8988T (cell line): ENCODE measurements at places on chromosomes 3 and 15.
A peak's percentile ranks its signal among the peaks of the same experiment; 100 is the strongest.

DNA sequence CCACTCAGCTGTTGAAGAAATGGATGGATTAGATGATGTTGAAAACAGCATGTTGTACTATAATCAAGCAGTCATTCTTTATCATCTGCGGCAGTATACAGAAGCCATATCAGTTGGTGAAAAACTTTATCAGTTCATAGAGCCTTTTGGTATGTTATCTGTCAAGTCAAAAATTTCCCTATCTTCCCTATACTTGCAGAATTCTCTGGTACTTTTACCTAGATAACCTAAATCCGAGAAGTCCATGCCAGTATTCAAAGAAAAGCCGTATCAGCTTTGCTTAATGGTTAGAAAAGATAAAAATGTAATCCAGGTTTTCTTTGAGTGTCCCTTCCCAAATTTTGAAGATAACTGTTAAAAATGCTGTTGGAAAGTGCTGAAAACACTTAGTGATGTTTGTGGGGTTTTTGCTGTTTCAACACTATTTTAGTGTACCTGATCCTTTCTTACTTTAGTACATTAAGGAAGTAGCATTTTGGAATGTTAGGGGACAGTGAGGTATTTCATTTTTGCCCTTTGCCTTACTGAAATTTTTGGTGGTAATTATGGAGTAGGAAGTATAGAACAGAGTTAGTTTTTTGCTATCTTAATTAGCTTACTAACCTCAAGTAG, 23.8 kb downstream of the CNOT10 start:
- DNase-seq = no peak

DNA sequence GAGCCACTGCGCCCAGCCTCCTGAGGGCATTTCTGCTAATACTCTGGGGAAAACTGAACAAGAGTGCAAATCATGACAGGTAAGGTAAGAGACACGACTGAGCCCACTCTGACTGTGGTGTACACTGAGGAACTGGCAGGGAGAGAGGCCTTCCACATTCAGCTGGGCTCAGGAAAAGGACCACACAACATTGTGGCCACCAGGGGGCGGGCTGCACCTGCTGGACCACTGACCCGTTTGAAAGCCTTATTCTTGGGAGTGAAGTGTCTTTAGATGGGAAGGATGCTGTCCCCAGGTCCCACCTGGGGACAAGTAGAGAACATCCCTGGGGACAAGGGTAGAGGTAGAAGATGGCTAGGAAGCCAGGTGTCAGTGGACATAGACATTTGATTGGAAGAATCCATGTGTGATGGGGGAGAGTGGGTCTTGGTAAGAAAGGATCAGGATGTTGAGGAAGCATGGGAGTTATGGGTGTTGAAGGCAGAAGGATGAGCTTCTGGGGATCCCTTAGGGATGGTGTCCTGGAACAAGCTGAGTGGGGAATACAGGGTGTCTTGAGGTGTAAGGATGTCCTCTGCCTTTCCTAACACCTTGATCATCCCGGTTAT, 6.2 kb upstream of the CTDSPL start:
- DNase-seq = peak; percentile 69

DNA sequence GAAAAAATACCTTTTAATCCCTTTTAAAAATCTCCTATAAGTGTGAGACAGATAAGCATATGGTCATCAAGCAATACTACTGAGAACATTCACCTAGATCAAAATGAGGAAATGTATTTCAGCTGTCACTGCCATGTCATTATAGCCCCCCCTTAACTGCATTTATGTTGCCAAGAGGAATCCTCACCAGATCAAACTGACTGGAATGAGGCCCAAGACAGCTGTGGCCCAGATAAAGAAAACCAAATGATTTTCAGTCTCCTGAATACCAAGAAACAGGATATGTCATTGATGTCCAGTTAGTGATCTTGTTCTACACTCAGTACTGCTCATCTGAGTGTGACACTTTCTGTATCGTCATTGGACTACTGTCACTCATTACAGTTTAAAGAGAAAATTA, 35.1 kb upstream of the CPB1 start:
- DNase-seq = no peak

GRCh38 chr3:170359178-170359704, 1.7 kb downstream of the SKIL start:
- no peak for DNase-seq

- no peak for DNase-seq
Observed at GRCh38 chr15:66065325-66065724, 188.2 kb downstream of the MEGF11 start.

DNA sequence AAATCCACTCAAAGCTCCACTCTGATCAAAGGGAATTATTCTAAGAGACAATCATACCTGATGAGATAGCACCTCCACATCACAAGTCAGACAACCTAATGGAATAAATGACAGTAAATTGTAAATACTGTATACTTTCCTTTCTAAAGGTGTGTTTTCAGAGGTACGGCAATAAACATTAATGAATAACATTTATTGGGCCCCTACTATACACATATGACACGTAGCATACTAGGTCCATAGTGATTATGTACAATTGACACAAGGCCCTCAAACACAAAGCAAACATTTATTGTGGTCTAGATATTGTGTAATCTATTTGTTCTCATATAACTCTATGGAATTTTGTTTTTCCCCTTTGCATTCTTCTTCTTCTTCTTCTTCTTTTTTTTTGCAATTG, 429.8 kb downstream of the FOXP1 start:
- DNase-seq = no peak

GRCh38 chr3:67118635-67119034, 120.5 kb downstream of the KBTBD8 start:
- DNase-seq = no peak

DNA sequence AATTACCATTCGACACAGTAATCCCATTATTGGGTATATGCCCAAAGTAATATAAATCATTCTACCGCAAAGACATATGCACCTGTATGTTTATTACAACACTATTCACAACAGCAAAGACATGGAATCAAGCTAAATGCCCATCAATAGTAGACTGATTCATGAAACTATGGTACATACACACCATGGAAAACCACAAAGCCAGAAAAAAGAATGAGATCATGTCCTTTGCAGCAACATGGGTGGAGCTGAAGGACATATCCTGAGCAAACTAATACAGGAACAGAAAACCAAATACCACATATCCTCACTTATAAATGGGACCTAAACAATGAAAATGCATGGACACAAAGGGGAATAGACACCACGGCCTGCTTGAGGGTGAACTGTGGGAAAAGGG, 11.1 kb upstream of the MCF2L2 start:
- DNase-seq = no peak

- DNase-seq = no peak
Observed at GRCh38 chr15:90684281-90684680, 32.9 kb upstream of the BLM start.

GRCh38 chr3:77871436-77871835, 831.5 kb downstream of the ROBO2 start:
- DNase-seq = no peak

- no peak for DNase-seq
Observed at GRCh38 chr15:95292785-95293450, 1037.6 kb upstream of the NR2F2 start.

DNA sequence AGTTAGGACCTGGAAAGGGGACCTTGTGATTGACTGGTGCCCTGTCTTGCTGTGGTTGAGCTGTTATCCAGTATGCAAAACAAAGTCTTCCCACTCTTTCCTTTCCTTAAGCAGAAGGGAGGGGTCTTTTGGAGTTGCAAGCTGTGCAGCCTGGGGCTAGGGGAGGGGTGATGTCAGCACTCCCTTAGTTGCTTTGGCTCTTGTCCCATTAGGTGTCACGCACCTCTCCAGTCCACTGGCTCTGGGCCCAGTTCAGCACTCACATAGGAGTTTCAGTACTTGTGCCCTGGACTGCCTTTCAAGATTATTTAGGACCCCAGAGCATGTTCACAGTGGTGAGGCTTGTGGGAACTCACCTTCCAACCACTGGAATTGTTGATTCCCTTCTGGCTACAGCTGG, 238.5 kb downstream of the DOCK3 start:
- DNase-seq = no peak

DNA sequence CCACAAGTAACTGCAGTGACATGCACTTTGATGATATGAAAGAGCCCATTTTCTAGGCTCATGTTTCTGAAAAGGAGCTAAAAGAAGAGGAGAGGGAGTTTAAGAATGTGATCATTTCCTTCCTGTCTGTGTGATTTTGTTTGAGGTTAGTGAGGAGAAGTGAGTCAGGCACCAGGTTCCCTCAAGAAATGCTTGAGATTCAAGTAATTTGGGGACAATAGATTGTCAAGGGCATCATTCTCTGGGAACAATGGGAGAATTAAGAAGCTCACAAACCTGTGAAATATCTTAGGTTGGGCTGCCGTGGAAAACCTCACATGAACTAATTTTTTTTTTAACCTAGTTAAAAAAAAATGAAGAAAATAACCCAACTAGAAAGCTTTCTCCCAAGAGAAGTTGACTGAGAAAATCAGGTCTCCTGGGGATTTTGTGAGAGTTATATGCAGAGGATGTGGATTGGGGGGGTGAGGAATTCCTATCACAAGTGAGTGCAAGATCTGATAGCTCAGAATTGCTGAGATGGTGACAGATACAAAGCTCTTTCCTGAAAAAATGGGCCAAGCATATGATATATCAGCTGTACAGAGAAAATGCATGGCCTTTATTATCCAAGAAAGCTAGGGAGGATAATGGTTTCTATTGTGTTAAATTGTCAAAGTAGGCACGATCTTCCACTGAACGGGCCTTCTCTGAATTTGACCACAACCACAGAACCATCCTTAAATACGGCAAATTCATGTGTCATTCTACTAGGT, 203.3 kb downstream of the FEZF2 start:
- no peak for DNase-seq

DNA sequence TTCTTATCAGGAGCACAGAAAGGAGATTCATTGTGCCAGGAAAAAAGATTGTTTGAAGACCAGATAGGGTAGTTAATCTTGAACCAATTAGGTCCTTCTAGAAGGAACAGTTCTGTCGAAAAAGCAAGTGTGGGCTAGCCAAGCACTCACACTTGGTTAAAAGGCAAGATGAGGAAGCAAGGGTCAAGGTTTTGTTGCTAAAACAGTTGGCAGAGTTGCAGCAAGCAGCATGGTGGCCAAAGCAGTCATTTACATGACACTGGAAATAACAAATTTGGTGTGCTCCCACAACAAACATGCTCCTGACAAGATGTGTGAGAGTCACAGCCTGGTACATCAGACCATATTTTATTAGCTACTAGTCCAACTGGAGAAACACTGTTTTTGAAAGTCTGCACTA, 228.0 kb upstream of the CFAP20DC start:
- no peak for DNase-seq

DNA sequence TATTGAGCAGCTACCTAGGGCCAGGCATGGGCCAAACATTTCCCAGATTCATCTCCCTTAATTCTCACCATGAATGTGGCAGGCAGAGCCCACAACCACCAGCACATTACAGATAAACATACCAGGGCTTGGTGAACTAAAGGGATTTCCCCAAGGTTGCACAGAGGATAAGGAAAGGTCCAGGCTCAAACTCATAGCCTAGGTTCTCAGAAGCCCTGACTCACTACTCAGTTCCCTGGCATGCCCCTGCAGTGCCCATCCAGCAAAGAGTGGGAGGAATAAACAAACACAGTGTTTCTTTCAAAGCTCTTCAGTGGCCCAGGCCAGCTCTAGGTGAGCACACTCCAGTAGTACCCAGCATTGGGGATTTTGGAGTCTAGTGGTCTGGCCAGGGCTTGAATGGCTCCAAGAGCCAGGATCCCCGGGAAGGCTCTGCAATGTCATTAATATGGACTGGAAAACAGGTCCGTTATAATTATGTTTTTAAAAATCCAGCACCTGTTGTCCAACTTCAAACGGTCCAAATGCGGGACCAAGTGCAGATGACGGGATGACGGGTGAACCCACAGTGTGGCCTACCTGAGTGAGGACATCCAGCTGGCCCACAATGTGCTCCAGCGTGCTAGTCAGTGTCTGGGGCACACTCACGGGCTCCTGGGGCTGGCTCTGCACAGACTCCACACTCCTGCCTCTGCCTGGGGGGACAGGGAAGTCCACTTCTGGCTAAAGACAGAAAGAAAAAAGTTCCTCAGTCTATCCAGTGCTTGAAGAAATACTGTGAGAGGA, 39.8 kb upstream of the DUSP7 start:
- DNase-seq = no peak

- DNase-seq = no peak
Observed at GRCh38 chr3:66751842-66752241, 246.3 kb upstream of the KBTBD8 start.

DNA sequence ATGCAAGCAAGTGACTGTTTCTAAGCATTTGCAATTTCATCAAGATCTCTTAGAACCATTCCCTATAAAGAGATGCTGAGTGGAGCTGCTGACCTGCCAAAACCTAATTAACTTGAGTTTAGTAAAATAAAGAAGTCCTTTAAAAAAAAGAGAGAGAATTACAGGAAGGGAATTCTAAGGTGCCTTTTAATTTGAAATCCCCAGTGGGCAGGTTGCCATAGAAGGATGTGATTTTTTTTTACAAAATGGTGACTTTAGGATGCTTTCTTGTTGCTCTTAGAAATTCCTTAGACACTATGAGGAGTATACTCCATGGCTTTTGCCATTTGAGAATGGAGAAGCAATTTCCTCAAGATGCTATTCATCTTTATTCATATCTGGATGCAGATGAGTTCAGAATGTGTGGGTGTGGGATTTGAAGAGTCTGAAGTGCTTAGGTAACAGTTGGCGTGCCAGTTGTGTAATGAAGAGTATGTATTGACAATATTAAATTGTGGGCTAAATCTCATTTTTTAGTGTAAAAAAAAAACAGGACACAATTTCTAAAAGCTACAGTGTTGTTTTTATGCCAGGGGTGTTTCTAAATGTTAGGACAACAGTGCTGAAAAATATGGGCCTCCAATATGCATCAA, 13.6 kb downstream of the LRRC3B start:
- DNase-seq = no peak

- DNase-seq = no peak
Observed at GRCh38 chr15:67119238-67119846, 53.9 kb downstream of the SMAD3 start.

- DNase-seq = no peak
Observed at GRCh38 chr15:28112962-28113361, 13.8 kb upstream of the OCA2 start.

GRCh38 chr15:53862386-53862785, 102.9 kb upstream of the WDR72 start:
- no peak for DNase-seq

DNA sequence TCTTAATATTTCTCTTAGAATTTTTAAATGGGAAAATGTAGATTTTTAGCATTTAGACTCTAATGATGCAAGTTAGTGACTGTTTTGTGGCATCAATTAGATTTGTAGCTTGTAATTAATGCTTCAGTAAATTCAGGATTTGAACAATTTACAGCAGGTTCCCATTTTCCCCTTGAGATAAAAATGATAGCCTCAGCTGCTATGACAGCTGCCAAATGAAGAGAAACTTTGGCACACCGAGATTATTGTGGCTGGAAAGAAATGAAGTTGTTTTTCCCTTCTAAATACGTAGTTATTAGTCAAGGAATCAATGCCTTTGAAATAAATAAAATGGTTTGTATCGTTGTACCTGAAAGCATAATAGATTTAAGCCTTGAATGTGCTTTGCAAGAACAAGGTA, 206.4 kb upstream of the P2RY1 start:
- DNase-seq = no peak
